ENCODE measurements at places on chromosomes 7 and 10.

GRCh38 chr7:114502454-114503254 lies 88.0 kb downstream of the FOXP2 start:
- no peak for DNase-seq

DNA sequence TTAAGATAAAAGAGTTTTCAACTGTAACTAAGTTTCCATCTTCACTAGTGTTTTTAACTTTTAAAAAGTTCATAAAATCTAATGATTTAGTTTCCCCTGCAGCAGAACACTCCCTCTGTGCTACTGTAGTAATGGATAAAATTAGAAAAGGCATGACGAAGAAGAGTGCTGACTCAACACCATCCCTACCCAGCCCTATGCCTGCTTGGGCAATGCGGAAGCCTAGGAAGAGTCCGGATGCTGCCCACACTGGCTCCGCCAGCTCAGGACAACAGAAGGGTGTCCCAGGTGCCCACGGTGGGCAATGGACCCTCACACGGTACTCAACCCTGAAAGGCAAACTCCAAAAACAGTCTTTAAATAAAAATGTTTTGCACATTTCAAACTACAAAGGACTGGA lies 118.2 kb downstream of the LARP4B start:
- no peak for DNase-seq

GRCh38 chr7:117870448-117871130 lies 2.7 kb downstream of the CTTNBP2 start:
- DNase-seq: no peak

- no peak for DNase-seq
Measured at GRCh38 chr10:47154762-47155161, 145.2 kb upstream of the GDF10 start.

DNA sequence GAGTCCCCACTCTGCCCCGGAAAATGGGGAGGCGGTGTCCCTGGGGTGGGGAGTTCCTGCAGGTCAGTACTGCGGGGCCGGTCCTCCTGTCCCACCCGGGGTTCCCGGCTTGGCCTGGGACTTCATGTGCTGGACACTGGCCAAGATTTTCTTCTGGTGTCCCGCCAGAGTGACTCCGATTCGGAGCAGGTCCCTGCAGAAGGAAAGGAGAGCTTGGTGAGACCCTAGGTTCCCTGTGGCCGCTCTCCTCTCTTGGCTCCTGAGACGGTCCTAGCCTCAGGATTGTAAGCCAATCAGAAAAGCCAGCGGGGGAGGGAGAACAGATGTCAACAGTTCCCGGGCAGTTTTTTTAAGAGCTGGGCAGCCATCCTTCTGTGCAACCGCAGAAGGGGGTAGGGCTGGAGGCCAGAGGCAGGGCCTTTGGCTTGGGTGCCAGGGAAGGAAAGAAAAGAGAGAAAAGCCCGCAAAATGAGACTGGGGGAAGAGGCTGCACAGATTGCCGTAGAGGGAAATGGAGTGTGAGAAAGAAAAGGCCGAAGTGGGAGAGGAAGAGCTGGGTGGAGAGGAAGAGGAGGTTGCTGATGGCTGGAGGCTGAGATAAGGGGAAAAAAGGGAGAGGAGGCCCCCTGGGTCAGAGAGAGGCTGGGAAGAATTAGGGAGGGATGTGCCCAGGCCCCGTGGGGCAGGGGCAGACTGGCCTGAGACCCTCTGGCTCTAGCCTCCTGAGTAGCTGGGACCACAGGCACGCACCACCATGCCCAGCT lies 23.7 kb downstream of the EPHB4 start:
- DNase-seq: peak; percentile 33

DNA sequence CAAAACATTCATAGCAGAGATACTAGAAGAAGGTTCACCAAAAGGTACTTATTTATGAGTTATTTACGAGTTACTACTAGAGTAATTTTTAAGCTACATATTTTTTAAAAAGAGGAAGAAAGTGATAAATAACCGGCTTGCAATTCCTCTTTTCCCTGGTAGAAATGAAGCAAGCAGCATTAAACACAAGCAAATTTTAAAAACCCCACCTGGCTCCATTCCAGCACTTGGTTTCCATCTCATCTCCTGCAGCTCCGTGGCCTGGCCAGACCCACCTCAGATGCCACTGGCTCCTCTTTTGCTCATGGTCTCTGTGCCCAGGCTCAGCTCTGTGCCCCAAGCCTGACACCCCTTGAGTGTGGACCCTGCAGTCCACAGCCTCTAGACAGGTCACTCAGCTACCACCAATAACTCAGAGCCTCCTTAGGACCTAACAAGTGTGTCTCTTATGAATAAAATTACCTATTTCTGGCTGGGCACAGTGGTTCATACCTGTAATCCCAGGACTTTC lies 479.5 kb downstream of the TNS3 start:
- no peak for DNase-seq

- no peak for DNase-seq
Measured at GRCh38 chr7:157009778-157010587, 480 bp downstream of the MNX1 start.

DNA sequence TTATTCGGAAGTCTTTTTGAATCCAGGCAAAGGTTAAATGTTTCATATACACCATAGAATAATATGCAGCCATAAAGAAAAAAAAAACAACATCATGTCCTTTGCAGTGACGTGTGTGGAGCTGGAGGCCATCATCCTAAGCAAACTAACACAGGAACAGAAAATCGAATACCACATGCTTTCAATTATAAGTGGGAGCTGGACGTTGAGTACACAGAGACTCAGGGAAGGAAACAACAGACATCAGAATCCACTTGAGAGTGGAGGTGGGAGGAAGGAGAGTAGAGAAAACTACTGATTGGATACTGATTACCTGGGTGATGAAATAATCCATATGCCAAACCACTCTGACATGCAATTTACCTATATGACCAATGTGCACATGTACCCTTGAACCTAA lies 293.4 kb downstream of the KLF6 start:
- DNase-seq: no peak

- DNase-seq: no peak
Measured at GRCh38 chr10:61390851-61391250, 62.3 kb downstream of the TMEM26 start.

- DNase-seq: no peak
Measured at GRCh38 chr7:137838706-137839315, 8.0 kb downstream of the DGKI start.

DNA sequence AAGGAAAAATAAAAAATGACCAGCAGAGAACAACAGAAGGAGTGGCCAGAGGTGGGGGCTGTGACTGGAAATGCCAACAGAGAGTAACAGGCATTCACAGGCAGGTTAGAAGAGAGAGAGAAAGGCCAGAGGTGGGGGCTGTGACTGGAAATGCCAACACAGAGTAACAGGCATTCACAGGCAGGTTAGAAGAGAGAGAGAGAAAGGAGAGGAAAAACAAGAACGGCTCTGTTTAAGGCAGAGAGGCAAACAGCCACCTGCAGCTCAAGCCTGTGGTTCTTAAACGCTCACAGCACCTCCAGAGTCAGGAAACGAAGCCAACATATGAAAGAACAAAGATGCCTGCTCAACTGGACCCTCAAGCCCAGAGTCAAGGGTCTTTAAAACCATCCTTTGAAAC lies 39.5 kb upstream of the DGKI start:
- no peak for DNase-seq

DNA sequence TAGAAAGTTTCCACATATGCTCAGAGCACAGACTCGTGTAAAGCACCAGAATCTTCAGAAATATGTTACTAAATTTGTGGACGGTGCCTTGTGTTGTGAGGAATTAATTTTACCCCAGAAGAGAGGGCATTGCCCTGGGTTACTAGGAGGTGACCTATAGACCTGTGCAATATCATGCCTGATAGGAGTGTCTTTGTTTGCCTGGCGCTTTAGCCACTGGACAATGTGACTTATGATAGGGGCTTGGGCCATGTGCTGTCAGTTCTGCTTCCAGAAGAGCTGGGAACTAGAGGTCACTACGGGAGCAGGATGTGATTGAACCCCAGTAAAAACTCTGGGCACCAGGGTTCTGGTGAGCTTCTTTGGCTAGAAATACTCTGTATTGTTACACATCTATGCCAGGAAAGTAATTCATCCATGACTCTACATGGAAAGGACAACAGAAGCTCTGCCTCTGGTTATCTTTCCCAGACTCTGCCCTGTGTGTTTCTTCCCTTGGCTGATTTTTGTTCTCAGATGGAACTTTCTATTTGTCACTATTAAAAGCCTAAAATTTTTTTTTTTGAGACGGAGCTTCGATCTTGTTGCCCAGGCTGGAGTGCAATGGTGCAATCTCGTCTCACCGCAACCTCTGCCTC lies 75.5 kb downstream of the SIRT1 start:
- no peak for DNase-seq

DNA sequence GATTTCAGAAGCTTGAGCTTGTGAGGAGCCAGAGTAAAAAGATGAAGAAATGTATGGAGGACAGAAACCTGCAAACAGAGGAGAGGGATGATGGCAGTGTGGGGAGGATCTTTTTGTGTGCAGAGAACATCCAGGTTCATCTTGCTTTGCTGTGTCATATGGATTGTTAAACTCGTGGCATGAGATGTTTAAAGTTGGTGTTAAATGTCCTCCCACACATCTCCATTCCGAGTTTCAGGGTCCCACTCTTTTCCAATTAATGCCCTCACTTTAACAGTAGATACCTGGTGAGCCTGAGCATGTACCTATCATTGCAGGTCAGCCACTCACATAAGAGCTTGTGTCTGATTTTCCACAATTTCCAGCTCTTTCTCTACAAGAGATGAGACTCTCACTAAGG lies 147.7 kb downstream of the ST7 start:
- no peak for DNase-seq

DNA sequence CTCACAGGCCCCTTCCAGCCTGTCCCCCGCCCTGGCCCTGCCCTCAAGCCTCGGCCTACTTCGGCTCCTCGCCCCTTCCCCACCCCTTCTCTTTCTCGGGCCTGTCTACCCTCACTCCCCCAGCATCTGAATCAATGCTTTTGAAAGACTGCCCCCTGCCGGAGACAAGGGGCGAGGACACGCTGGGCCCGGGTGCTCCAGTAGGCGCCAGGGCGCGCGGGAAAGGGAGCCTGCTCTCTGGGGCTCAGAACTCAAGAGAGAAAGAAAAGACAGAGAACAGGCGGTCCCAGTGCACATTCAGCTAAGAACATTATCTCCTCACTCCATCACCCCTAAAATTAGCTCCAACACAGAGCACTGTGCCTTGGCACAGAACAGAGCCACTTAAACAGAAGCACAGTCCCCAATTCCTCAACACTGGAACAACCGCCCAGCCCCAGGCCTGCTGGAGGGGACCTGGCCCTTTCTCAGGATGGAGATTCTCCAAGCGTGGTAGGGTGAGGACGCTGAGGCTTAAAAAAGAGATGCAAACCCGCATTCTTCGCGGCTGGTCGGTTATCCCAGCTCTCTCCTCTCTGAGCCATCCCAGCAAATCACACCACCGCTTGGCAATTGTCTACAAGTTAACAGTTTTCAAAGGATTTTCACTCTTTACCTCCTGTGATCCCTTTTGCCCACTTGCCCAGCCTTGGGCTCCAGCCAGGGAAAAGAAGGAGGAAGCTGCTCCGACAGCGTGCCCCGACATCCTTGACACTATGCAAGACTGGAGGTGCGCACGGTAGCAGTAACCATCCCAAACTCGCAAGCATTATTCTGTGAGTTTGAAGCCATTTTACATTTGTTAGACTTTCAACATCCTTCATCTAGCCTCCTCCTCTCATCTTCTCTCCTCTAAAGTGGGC lies 2.1 kb downstream of the GIGYF1 start:
- peak; percentile 90 for DNase-seq

DNA sequence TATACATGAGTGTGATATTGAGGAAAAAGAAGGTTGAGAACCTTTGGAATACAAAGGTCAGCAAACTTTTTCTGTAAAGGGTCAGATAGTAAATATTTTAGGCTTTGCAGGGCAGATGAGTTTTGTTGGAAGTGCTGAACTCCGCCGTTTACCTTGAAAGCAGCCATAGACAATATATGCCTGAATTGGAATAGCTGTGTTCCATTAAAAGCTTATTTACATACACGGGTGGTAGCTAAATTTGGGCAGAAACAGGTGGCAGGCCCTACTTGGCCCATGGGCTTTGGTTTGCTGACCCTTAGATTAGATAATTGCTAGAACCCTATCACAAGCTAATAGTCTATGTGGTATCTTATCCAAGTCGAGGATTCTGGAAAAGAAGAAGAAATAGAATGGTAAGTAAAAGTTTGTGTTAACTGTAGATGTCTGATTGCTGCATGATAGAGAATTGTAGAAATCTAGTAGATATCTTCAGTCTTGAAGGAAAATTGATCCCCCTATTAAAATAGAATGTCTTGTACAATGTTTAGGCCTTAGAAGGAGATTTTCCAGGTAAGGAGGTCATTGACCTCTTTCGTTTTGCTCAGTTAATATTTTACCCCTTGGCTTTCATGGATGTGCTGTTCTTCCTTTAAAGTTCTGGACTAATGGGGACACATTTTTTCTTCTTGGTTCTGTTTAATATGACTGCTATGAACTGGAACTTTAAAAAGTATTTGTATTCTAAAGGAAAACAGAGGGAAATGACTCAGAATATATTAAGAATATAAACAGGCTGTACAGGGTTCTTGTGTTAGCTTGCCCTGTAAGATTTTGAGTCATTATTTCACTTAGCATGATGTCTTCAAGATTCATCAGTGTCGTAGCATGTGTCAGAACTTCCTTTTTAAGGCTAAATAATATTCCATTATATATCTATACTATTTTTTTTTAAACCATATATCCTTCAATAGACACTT lies 8.0 kb downstream of the RBM33 start:
- DNase-seq: no peak

- no peak for DNase-seq
Measured at GRCh38 chr7:149741629-149742028, 31.8 kb downstream of the ZNF467 start.

- no peak for DNase-seq
Measured at GRCh38 chr10:116274064-116274904, 1.3 kb upstream of the GFRA1 start.

DNA sequence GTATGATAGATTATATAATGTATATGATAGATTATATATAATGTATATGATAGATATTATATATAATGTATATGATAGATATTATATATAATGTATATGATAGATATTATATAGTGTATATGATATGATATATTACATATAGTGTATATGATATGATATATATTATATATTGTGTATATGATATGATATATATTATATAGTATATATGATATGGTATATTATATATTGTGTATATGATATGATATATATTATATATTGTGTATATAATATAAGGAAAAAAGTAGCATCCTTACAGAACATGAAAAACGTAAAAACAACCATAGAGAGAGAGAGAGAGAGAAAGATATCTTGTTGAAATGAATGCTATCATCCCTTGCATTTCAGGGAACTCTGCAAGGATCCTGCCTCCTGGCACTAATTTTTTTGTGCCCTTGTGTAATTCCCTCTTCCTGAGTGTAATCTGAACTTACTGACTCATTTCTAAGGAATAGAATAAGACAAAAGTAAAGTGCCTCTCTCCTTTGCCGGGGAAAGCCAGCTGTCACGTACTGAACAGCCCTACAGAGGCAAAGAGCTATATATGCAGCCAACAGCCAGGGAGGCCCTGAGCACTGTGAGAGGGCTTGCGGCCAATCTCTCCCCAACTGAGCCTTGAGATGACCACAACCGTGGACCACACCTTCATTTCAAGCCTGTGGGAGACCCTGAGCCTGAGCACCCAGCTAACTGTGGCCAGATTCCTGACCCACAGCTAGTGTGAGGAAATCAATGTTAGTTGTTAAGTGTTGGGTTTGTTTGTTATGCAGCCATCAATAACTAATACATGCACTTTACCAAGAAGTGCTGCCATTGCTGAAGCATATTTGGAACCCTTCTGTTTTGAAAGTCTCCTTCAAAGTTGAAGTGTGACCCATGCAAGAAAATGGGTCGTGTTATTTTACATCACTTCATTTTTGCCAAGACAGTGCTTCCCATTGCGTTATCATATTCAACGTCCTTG lies 61.1 kb upstream of the EZH2 start:
- DNase-seq: no peak

GRCh38 chr7:87003872-87004798 lies 55.3 kb downstream of the ELAPOR2 start:
- no peak for DNase-seq

Data from stimulated activated naive CD8-positive, alpha-beta T cell treated with anti-CD3 and anti-CD28 coated beads, Interleukin-15, Interleukin-2, amounts not matched to agents 100 U/mL and 50 U/mL, for 24 hours (primary cell).